ENCODE measurements at places on chromosomes 4 and X. TPM values are rescaled to one million over a fixed set of nuclear protein-coding genes. Genes with fewer than 3 reads are reported as not detected.

The NKX3-2 gene
- 1.4 TPM for total RNA-seq

The MAGEA2B gene
- total RNA-seq = 21.8 TPM

The C4orf54 gene
- not detected for total RNA-seq

The PCDH11X gene
- not detected for total RNA-seq

The VCX3B gene
- total RNA-seq = not detected

The F9 gene
- not detected for total RNA-seq

The BANK1 gene
- 2.4 TPM for total RNA-seq

The NEXMIF gene
- total RNA-seq = not detected

The TEX13C gene
- not detected for total RNA-seq

DNA sequence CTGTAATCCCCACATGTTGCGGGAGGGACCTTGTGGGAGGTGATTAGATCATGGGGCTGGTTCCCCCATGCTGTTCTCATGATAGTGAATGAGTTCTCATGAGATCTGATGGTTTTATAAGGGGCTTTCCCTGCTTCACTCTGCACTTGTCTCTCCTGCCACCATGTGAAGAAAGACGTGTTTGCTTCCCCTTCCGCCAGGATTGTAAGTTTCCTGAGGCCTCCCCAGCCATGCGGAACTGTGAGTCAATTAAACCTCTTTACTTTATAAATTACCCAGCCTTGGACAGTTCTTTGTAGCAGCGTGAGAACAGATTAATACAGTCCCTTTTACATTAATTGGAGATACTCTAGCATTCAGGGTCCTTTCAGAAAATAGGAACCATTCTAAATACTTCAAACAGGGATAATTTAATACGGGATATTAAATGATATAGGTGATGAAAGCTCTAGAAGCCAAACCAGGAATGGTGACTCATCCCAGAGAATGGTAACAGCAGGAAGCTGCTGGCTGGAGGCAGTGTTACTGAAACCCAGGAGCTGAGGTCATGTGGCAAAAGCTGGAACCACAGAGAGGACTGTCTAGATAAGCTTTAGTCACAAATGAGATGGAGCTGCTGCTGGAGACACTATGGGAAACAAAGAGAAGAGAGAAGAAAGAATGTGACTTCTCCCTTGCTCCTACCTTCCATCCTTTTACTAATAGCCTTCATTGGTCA lies 57.3 kb downstream of the GSTCD start:
- DNase-seq = peak; percentile 63

DNA sequence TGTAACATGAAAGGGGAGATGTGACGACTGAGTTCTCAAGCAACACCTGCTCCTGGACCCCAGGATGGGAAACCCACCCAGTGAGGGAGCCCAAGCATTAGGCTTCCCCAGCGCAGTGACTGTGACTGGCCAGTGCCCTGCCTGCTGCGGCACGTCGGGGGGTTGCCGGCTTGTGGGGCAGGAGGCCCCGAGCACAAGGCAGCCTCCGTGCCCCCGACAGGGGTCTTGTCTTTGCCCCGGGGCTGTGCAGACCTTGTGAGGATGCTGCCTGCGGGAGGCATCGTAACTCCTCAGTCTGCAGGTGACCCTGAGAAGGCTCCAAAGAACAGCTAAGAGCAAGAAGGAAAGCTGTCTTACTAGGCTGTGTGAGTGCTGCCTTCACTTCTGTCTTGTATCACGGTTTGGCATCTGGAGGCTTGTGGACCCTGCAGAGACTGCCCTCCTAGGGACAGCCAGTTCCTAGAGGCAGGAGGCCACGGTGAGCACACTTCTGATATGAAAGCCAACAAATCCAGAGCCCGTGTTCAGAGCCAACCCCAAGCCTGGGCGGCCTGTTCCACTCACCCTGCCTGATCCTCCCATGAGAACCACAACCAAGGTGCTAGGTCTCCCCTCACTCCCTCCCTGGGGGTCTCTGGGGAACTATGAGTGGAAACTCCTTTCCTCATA lies 47.7 kb downstream of the FGFRL1 start:
- DNase-seq = no peak

DNA sequence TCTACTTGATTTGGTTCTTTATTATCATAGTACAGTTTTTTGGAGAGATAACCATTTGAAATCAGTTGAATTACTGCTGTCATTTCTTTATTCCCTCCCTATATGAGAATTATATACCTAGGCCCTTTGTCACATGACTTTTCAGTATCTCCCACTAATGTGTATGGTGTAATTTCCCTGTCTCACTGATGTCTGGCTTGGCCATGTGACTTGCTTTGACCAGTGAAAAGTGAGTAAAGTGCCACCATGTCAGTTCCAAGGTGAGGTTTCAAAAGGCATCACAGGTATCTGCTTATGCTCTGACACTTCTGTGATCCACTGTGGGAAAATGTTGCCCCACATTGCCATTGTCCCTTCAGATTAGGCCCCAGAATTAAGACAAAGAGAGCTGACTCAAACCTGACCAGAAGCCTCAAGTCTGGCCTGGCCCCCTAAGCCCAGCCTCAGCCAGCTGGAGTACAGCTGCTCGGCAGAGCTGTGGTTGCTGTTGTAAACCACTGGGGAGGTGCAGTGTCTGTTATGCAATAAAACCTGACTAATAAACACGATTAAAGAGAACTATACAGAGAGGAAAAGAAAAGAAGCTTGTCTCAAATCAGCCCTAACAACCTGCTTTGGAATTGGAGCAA lies 27.5 kb downstream of the SETD7 start:
- no peak for DNase-seq

GRCh38 chr4:89486042-89486441 lies 178.4 kb upstream of the GPRIN3 start:
- no peak for DNase-seq

- DNase-seq = no peak
Measured at GRCh38 chr4:66219401-66219800, 549.1 kb upstream of the EPHA5 start.

- DNase-seq = no peak
Measured at GRCh38 chrX:96376266-96376665, 308.4 kb upstream of the DIAPH2 start.

DNA sequence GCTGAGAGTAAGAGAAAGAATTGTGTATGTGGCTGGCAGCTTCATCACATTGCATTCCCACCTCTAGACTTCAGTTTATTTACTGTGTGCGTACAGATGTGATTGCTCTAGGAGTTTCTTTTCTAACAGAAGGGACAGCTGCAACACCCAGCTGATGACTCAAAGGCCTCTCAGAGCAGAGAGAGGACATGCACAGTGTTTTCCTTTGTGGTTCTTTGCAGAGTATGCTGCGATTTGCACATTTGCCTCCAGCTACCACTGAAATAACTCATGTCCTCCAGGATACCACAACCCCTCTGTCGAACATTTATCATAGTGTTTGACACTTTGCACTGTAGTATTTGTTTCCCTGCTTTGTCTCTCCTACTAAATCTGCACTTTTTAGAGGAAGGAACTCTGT lies 294.1 kb downstream of the STIM2 start:
- no peak for DNase-seq

DNA sequence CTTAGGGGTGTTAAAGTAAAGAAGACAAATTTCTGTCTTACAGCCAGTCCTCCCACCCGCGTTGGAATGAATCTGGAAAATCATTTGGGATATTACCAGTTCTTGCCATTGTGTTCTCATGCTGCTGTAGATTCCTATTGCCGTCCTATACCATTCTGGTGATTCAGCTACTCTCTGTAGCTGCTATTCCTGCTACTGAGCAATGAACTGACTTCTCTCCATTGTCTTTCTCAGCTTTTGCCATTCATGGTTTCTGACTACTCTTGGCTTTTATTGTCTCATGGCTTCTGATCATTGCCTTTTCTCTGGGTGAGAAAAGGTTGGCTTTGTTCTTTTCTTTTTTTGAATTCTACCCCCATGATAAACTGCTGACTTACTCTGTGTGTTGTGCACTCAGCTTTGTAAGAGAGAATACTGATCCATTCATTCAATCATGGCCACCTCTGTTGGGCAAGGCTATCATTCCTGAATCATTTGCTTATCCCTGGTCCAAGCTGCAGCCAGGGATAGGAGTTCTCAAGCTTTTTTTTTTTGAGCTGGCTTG lies 27.7 kb upstream of the METAP1 start:
- DNase-seq = no peak

- no peak for DNase-seq
Measured at GRCh38 chr4:77104791-77105540, 29.2 kb upstream of the CCNI start.

GRCh38 chr4:41205130-41205529 lies 9.2 kb downstream of the APBB2 start:
- DNase-seq = no peak

DNA sequence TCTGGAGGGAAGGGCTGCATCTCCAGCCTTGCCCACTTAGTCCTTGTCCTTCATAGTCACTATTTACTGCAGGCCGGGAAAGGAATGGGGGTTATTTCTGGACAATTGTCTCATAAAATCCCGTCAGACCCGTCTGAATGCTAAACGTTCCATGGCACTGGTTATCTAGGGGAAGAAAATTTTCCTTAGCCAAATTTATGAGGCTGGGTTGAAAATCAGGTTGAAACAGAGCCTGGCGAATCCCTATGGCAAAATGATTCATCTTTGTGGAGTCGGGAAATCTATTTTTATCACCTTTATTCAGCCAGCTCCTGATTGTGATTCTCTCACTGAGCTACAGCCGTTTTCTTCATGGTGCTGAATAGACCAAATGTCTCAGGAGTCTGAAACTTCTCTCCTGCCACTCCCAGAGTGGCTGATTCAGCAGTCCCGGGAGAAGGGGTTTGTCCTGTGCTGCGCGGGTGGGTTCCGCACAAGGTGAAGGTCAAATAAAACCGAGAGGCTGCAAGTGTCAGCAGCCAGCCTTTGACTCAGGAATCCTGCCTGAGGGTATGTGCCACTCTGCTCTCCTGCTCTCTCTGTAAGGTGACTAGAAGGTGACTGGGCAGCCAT lies 1.0 kb downstream of the LIMCH1 start:
- no peak for DNase-seq

- no peak for DNase-seq
Measured at GRCh38 chrX:21699136-21699535, 41.0 kb upstream of the KLHL34 start.

- DNase-seq = no peak
Measured at GRCh38 chr4:143339497-143339896, 2.8 kb downstream of the GAB1 start.

DNA sequence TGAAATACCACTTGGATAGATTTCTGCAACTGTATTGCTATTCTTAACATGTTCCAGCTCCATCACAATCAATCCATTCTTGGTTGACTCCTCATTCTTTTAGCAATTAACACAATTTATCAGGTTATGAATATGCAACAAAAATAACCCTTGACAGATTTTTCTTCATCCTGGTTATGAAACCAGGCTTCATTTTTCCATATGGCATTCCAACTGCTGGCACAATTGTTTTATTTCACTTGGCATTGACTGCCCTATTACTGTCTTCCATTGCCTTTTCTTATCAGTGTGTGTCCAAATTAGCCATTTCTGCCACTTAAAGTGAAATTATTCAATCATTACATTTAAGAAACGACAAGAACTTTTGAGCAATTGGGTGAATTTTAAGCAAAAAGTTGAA lies 388.8 kb upstream of the EPHA5 start:
- no peak for DNase-seq

DNA sequence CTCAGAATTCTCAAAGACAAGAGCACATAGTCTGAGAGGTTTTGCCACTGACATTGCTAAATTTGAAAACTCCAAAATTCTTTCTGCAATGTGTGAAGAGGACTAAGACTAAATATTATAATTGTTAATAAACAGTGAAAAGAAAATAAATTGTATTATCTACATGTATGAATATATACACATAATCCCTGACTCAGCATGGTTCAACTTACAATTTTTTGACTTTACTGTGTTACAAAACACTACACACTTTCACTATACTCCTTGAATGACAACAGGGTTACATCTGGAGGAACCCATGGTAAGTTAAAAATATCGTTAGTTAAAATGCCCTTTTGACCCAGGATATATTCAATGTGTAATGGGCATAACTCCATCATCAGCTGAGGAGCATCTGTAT lies 2017.2 kb upstream of the TENM3 start:
- DNase-seq = no peak

DNA sequence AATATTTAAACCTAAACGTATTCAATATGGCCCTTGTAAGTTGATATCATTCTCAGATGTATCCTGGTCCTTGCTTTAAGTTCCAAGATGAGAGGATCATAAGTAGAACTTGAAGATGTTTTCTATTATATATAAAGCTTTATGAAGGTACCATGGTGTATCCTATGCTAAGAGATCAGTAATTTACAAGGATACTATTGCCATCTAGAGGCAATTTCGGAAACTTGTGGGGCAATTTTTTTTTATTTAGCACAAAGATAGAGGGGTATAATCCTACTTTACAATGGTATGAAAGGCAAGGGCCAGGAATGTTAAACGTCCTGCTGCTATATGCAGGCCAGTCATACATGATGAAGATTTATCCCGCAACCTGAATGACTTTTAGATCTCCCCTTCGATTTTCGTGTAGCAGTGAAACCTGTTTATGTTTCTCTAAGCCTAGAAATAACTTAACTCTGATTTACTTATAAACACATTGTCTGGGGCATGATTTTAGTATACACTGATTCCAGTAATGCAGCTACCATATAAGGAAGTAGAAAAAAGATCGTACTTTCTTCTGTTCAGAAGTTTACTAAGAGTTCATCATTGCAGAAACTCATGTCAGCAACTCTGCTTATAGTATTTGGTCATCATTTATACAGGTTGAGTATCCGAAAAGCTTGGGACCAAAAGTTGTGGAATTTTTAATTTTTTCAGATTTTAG lies 2.6 kb downstream of the SLC25A31 start:
- DNase-seq = peak; percentile 41

- DNase-seq = no peak
Measured at GRCh38 chrX:42466332-42467046, 311.5 kb downstream of the PPP1R2C start.

DNA sequence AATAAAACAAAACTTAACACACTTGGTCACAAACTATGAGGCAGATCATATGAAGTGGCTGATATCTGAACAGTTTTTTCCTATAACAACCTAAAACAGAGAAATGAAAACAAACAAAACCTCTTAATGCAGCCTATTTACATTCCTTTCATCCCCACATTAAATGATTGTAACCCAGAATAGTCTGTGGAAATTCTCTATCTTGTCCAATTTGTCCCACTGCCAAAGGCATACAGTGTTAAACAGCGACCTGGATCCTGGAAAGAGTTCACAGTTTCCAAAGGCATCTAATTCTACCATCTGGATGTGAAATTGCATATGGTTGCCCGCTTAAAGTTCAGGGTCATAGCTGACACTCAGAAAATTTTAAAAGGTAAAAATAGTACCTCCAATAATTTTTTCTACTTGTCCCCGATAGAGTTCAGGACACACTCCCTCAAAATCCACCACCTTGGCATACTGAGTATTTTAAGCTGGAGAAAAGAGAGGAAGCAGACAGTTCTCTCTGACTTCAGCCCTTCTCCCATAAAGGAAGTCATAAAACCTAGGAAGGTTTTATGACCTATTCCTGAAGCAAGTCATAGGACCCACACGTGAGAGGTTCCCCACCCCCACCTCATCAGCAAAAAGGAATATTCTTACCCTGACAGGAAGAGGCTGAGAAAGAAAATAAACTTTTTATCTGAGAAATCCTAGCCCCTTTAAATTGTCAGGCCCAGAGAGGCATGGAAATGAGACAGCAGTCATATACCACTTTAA lies 270.2 kb downstream of the PAPSS1 start:
- no peak for DNase-seq

GRCh38 chrX:133922390-133922771 lies 63.0 kb downstream of the GPC3 start:
- DNase-seq = no peak

Data from HCT116 (cell line).